ENCODE measurements at places on chromosomes 12 and 14.
A peak's percentile ranks its signal among the peaks of the same experiment; 100 is the strongest.

DNA sequence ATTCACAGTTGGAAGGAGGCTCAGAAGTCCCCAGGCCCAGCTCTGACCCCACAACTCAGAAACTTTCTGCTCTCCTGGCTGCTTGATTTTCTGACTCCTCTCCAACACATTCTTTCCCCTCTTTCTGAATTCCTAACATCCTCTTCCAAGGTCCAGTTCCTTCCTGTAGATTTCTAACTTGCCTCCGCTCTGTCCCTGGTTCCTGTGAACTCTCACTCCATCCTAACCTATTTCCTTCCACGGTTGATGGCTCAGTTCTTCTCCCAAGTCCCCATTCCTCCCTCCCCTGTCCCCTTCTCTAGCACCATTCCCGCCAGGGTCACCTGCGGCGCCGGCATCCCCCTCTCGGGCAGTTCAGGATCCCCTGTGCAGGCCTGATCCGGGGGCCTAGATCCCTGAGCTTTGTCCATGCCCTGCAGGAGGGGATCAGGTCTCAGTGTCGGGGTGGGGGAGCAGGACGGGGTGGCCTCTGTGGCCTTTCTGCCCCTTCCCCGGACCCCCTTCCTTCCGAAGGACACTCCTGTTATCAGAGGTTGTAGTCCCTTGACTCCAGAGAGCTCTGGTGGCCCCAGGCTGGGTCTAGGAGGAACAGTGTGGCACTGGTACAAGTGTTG is 6.0 kb upstream of the SLC22A17 start:
- no peak for DNase-seq

DNA sequence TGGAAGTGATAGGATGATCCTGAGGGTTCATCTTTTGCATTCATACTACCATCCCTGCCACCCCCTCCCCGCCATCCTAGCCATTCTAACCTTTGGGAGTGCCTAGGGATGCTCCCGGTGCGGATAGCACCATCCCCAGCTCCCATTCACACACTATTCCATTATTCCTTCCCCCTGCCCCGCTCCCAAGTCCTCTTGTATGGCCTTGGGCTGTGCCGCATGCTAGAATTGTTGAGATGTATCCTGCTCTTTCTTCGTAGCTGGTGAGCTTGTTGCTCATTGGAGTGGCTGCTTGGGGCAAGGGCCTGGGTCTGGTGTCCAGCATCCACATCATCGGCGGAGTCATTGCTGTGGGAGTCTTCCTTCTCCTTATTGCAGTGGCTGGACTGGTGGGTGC is 644 bp downstream of the TSPAN31 start:
- DNase-seq: no peak

GRCh38 chr14:35576260-35576659 is 42.3 kb downstream of the INSM2 start:
- DNase-seq: no peak

- DNase-seq: no peak
Measured at GRCh38 chr14:102980409-102980810, 57.9 kb downstream of the AMN start.

DNA sequence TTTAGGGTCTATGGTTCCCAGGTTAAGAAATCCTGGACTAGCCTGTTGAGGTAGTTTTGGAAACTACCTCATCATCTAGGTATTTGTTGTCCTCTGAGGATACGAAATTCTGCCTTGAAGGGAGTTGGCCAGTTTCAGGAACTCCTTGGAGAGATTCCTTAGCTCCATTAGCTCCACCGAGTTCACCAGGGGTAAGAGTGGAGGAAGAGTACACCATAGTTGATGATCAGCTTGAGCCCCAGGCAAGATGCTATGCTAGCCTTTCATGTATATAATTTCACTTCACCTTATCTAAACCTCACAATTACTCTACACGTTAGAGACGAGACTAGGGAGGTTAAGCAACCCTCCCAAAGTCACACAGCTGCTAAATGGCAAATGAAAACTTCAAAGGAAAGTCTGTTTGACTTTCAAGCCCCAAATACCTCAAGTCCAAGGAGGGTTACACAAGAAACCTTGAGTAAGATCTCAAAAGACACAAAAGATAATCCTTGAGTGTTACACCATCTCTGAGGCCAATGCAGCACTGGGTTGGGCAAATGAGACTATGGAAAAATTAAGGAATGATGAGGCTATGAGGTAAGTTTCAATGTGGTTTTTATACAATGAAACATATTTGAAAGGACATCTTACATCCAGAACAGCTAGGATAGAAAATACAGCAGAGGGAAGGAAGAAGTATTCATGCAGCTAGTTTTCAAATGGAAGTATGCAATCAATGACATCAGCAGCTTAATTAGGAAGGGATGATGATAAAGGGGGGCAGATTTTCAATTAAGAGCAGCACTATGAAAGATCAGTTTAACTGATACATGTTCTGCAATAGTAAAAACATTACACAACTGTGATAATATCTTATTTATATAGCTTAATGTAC is 97.2 kb upstream of the KRAS start:
- no peak for DNase-seq

- no peak for DNase-seq
Measured at GRCh38 chr12:6295094-6295811, 15.2 kb upstream of the PLEKHG6 start.

DNA sequence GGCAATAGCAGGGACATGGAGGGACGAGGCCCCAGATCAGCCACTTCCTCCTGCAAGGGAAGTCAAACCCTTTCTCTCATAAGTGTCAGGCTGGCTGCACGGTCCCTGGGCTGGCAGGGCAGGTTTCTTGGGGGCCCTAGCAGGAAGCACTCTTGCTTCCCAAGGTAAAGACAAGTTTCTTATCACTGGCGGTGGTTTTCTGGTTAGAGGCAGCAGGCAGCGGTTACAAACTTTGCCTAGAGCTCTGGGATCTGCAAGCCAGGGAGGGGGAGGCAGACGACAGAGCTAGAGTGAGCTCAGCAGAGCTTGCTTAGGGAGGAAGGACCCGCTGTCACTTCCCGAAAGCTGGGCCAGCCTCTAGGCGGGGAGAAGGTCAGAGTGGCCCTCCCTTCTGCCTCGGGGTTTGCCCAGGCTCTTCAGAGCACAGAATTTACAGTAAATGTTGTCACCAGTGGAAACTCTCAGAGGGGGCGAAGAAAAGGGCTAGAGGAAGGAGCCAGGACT is 20.4 kb downstream of the BATF start:
- DNase-seq: peak; percentile 8

DNA sequence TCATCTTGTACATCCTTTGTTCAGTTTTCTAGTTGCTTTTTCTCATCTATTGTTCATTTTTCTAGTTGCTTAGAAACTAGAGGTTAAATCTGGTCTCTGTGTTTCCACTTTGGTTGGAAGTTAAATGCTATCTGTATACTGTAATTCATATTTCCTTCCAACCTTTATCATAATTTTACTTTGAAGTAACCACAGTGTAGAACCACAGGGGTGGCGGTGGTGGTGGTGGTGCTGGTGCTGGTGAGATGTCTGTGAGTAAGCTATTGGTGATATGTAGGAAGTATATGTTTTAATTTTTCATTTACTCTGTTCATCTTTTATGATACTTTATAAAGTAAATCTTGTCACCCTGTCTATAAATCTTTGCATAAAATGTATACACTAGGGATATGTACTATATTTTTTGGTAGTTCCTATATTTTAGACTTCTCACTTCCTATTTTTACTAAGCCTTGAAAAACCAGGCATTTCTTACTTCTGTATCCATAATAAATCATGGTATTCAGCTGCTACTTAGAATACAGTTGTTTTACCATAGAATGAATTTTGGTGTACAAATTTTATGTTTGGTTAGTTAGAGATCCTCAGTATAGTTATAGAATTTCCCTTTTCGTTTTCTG is 31.9 kb downstream of the CCDC91 start:
- DNase-seq: no peak

- no peak for DNase-seq
Measured at GRCh38 chr12:27794818-27795584, 15.0 kb upstream of the MANSC4 start.

DNA sequence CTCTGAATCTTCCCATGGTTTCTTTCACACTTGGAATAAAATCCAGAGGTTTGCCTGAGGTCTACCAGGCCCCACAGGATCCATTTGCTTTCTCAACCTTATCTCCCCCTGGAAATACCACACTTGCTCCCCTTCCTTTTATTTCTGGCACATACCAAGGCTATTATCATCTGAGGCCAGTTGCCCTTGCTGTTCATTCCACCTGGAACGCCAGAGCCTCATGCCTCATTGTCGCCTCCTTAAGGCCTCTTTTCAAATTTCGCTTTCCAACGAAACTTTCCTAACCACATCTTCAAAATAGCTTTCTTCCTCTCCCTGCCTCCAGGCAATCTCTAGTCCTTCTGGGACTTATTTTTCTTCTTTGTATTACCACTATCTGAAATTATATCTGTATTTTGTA is 11.2 kb upstream of the LRIG3 start:
- no peak for DNase-seq

- no peak for DNase-seq
Measured at GRCh38 chr12:91215940-91216454, 33.4 kb upstream of the DCN start.

- DNase-seq: no peak
Measured at GRCh38 chr14:99718811-99719192, 34.7 kb downstream of the CYP46A1 start.

DNA sequence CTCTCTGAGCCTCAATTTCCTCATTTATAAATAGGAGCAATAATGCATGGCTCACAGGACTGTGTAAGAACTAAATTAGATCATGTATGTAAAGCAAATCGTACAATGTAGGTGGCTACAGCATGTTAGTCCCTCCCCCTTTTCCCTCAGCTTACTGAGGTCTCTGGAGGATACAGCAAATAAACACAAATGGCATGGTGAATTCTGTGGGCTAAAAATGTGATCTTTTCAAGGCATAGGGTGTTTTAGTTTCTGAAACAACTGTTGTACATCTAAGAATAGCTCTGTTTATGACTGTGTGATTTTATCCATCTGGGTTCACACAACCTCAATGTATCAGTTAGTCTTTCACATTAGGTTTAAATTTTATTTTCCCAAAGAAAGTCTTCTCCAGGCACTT is 121.2 kb upstream of the PLEKHG7 start:
- DNase-seq: no peak

- DNase-seq: no peak
Measured at GRCh38 chr12:12486661-12487240, 75.9 kb downstream of the DUSP16 start.

DNA sequence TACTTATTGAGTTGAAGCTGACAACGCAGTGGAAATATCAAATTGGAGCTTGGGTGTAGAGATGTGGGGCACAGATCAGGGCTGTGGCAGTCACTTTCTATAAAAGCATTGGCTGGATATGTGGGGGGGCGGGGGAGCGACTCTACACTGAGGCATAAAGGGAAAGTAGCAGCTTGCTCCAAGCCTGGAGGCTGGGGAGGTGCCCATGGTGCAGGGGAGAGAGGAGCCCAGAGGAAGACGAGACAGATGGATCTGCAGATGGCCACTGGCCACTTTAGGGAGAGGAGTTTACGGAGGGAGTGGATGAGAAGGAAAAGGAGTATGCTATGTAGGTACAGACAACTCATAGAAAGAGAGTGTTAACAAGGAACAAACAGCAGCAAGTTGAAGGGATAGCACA is 13.5 kb upstream of the NGB start:
- peak; percentile 27 for DNase-seq

GRCh38 chr14:61300754-61301153 is 19.6 kb upstream of the TMEM30B start:
- no peak for DNase-seq

GRCh38 chr12:40559865-40560264 is 132.4 kb upstream of the CNTN1 start:
- DNase-seq: no peak

DNA sequence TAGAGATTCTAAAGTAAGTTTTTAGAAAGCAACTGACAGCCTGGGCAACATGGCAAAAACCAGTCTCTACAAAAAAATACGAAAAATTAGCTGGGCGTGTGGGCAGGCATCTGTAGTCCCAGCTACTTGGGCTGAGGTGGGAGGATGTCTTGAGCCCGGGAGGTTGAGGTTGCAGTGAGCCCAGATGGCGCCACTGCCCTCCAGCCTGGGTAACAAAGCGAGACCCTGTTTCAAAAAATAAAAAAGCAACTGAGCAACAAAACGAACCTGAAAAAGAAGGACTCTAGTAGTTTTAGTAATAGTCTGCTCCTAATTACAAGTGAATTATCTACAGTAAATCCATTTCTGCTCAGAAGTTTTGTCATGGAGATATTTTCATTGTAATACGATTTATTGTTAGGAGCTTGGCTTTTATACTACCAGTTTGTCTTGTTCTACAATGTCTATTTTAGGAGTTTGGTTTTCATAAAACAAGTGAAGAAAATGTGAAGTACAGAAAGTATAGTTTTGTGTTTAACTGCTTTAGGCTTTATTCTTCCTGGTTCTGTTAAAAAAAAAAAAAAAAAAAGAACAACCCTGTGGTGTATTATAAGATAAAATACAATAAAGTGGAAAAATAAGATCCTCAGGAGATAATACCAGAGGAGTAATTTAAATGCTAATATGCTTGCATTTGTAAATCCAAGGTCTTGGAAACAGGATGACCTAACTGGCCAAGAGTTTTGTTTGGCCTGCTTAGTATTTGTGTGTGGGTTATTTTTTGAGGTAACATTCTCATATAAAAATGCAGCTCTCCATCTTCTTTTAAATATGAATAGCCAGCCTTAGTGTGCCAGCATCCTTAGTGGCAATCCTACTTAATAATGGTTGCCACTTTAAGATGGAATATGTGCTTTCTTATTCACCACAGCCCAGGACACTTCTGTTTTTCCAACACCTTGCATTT is 2.8 kb downstream of the TMX1 start:
- DNase-seq: no peak

DNA sequence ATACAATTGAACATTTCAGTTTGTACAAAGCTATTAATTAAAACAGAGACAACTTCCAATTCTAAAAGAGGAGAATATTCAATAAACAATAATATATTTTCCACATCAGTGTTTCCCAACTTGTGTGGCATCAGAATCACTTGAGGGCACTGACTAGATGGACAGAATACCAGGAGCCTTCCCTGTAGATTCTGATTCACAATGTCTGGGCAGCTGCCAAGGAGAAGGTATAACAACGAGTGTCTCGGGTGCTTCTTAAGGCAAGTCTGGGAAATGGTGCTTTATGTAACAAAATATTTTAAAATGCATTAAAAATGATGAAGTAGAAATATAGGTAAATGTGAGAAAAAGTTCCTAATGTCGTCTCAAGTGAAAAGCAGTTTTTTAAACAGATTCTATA is 26.2 kb downstream of the GALC start:
- no peak for DNase-seq

DNA sequence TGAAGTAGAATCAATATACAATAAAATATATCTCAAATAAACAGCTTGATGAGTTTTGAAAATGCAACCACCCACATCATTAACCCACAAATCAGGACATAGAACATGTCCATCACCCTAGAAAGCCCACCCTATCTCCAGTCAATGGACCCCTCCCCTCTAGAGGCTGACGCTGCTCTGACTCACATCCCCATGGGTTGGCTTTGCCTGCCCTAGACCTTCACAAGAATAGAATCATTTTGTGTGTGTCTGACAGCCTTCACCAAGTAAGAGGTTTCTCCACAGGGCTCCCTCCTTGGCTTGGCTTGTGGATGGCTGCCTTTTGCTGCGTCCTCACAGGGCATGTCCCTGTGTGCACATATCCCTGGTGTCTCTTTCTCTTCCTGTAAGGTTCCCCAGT is 250.2 kb upstream of the RTL1 start:
- no peak for DNase-seq

GRCh38 chr12:122067966-122068365 is 10.6 kb upstream of the MLXIP start:
- no peak for DNase-seq
